ENCODE measurements at places on chromosomes 12 and 14.

GRCh38 chr12:24584032-24584675 is 364.7 kb downstream of the BCAT1 start:
- DNase-seq: no peak

GRCh38 chr12:32444895-32445294 is 45.5 kb downstream of the FGD4 start:
- no peak for DNase-seq

GRCh38 chr12:132326646-132327045 is 2.7 kb downstream of the GALNT9 start:
- no peak for DNase-seq

- no peak for DNase-seq
These were observed 965.2 kb downstream of the VRK1 start for GRCh38 chr14:97762386-97762785.

DNA sequence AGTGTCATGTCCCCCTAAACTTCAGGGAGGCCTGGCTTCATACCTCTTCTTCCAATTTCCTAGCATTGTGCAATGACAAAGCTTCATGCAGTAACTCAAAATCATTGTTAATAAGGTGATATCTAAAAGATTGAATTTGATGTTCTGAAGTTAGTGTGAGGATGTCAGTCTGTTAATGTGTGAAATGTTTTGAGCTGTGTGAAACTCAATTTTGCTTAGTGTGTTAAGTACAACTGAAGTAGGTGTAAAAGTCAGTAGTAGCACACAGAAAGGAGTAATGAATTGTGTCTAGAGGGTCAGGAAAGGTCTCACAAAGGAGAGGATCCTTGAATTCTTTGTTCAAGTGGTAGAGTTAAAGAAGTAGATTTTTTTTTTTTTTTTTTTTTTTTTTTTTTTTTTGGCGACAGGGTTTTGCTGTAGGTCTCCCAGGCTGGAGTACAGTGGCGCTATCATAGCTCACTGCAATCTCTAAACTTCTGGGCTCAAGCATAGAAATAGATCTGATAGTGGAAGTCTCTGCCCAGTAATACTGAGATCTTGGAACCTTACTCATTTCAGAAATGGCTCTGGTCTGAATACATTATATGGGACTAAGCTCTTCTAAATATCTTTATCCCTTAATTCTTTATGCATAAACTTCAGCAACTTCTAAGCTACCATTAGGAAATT is 63.9 kb downstream of the FUT8 start:
- no peak for DNase-seq

- no peak for DNase-seq
These were observed 9.8 kb downstream of the RARG start for GRCh38 chr12:53222170-53222721.

DNA sequence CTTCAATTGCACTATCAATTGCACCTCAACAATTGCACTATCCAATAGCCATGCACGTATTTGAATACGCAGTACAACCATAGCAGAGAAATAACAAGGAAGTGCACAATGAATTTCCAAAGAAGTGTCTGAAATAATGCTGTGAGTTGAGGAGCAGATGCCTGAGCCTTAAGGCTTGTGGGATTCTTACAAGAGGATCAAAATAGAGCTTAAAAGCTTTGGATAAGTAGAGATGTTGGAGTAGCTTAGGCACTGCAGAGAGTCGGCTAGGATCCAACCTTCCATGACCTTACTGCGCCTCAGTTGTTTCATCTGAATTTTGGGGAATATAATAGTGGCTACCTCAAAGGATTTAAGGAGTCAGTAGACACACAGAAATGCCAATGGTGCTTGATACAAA is 196.1 kb upstream of the FLRT2 start:
- DNase-seq: no peak

DNA sequence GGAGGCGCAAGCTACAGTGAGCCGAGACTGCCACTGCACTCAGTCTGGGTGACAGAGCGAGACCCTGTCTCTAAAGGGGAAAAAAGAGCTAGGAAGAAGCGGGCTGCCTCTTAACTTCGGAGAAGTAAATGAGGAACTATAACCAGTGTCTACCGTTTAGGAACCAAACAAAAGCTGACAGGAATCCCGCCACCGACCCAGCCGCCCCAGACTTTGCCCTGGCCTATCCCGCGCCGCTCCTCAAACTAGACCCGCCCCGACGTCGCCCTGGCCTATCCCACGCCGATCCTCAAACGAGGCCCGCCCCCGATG is 568 bp upstream of the SIVA1 start:
- DNase-seq: no peak

DNA sequence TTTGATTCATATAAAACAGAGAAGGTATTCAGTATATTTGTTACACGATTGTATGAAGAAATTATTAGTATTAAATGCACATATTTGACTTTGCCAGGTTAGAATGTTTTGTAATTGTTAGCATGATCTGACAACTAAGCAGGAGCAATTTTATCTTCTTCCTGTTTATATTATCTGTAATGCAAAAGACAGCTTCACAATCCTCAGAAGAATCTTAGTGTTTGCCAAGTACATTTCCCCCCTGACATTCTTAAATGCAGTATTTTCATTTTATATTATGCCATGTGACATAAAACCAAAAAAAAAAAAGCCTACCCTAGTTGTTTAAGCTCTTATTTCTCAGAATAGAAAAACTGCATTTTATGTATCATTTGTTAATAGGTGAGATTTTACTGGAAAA is 469.4 kb downstream of the FOXG1 start:
- no peak for DNase-seq

DNA sequence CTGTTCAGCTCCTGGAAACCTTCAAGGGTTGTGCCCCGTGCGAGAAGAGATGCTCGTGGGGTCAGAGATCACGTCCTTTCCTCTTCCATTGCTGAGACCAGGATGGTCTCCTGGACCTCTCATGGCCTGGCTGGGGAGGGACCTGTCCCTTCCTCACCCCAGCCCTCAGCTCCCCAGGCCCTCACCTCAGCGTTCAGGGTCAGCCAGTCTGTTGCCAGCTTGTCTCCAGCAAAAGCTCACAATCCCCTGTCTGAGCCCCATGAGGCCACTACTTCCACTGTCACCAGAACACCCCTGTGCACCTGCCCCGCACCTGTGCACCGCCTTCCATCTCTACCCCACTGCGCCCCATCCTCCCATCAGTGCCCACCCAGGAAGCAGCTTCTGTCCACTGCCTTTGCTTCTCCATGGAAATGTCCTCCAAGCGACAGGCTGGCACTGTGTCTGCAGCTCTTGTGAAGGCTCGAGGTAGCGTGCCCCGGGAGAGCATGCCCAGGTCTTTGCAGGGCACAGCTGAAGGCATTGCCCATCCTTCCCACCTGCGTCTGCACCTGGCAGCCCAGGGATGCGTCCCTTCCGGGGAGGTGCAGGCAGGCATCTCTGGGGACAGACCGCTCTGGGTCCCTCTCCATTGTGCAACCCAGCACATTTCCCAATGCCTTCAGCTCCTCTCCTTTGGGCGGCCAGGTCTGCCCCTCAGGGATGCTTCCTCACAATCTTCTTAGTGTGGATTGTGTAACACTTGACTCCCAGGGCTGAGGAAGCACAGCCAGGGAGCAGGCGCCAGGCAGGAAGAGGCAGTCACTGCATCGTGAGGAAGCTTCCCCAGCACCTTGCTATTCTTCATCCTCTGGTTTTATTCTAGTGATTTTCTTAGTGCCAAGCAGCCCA is 179.6 kb downstream of the ADGRD1 start:
- DNase-seq: no peak

- no peak for DNase-seq
These were observed 27.4 kb downstream of the MMP17 start for GRCh38 chr12:131855521-131856142.

- peak; percentile 95 for DNase-seq
These were observed 77.5 kb downstream of the PELI2 start for GRCh38 chr14:56195704-56196103.

DNA sequence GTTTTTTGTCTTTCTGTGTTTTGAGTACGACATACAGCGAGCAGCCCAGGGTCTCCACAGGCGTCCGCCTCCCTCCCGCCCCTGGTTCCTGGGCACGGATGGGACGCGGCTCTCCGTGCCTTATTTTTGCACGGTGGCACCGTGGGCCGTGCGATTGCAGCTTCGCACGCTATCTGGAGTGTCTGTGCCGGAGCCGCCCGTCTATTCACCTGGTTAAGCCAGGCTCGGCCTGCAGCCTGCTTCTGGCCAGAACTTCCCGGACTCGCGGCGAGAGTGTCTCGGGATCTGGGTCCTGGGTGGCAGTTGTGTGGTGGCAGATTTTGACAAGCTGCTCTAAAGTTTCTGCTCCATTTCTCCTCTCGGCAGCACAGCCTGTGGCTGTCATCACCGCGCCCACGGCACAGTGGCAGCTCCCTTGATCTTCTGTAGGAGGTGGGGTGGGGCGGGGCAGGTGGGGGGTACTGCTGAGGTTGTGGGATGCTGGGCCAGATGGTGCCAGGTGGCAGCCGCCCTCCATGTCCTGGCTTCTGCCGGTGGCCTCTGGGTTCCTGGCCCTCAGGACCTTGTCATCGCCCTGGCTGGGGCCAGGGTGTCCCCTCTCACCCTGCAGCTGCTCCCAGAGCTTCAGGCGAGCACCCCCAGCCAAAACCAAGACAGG is 2.9 kb downstream of the MMP17 start:
- no peak for DNase-seq

DNA sequence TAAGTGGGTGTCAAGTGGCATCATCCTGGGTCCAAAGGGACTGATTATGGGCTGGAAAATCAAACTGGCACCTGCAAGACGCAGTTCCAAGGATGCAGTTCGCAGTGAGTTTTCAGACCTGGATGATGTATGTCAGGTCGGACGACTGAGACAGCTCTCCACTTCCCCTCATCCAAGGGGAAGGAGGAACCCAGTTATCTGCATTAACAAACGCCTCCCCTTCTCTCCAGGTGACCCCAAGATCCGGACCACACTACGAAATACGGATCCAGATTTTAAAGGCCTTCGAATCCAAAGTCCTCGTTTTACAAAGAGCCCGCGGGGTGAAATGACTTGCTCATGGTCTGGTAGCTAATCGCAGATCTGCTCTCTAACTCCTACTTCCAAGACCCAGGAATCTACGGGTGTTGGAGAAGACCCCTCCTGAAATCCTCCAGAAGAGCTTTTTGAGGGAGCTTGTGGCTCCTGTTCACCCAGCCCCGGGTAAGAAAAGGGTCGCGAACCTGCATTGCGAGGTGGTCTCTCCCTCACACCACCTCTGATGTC is 460 bp upstream of the SYNE2 start:
- DNase-seq: no peak

- no peak for DNase-seq
These were observed 23.8 kb downstream of the XPOT start for GRCh38 chr12:64427988-64428387.

DNA sequence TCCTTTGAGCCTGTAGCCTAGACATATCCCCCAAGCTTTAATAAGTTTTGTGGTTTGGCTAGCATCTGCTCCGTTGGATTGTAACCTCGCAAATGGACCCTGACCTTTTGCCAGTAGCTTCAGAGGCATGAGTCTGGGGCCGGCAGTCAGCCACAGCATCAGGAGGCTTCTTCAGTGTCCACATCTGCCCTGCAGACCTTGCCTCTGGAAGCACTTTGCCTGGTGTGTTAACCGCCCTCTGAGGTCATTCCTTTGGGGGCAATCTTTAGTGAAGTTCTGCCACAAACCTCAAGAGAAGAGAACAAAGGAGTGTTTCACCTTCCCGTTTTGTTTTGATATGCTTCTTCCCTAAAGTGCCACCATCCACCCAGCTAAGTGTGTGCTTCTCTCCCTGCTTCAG is 71.4 kb downstream of the GNS start:
- no peak for DNase-seq

- no peak for DNase-seq
These were observed 102.7 kb upstream of the DACT1 start for GRCh38 chr14:58535044-58535443.

DNA sequence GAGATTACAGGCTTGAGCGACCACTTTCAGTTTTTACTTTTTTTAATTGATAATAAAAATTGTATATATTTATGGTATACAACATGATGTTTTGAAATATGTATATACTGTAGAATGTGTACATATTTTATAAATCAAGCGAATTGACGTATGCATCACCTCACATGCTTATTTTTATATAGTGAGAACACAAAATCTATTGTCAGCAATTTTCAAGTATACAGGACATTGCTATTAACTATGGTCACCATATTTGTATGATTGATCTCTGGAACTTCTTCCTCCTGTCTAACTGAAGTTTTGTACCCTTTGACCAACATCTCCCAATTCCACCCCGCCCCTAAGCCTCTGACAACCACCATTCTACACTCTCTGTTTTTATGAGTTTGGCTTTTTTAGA is 56.3 kb upstream of the KICS2 start:
- no peak for DNase-seq

DNA sequence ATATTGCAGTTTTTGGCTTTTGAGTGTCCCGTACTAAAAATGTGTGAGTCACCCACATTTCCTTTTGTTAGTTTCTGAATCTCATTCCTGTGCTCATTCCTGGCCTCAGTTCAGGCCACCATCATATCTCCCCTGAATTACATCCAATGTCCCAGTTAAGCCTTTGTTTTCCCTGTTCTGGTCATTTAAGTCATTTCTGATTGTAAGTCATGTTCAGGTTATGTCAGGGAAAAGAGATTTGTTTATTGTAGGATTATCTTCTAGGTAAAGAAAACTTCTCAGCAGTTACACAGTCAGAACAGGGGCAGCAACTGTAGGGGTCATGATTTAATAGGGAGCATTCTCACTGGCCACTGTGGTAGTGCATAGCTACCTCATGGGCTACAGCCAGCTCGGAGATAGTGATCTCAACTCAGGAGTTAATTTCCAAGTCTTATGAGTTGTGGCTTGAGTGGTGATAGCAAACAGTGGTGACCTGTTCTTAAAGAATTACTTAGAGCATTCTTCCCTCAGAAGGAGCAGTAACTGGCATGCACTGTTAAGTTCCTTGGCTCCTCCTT is 6.7 kb downstream of the DDX47 start:
- no peak for DNase-seq

DNA sequence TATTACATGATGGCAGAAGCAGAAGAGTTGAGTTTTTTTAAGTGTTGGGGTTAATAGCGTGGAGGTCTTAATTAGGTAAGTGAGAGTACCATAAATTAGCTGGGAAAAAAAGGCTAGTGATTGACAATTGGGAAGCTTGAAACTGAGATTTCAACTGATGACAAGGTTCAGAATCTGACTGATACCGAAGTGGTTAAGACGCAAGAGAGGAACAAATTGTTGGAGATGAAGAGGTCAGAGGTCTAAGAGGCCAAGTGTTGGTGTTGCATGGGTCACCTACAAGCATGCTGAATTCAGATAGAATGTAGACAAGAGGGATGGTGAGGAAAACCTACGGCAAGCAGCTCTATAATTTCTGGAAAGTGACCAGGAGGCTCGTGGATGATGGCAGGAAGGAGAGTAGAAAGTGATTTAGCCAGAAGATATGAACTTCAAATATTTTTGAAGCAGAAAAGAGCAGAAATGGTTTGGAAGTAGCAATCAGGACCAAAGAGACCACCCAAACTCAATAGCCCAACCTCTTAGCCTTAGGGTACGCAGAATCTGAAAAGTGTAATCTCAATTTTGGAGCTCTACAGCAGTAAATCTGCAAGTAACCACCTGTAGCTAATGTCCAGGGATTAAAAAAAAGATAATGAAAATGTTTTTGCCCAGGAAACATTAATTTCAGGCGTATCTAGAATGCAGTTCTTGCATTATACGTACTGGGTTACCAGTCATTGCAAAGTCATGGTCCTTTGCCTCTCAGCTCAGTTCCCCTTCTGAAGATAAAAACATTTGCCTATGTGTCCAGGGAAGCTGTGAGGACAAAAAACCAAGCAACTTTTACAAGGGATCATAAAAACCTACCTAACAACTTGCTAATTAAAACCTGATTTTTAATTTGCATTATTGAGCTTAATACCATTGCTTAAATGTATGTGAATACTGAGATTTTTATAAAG is 1.7 kb upstream of the TMPO start:
- DNase-seq: peak; percentile 69

Measured in OCI-LY7 (cell line).